Astrocyte (in vitro differentiated cells and primary cell): ENCODE measurements at places on chromosomes 11 and 22.

DNA sequence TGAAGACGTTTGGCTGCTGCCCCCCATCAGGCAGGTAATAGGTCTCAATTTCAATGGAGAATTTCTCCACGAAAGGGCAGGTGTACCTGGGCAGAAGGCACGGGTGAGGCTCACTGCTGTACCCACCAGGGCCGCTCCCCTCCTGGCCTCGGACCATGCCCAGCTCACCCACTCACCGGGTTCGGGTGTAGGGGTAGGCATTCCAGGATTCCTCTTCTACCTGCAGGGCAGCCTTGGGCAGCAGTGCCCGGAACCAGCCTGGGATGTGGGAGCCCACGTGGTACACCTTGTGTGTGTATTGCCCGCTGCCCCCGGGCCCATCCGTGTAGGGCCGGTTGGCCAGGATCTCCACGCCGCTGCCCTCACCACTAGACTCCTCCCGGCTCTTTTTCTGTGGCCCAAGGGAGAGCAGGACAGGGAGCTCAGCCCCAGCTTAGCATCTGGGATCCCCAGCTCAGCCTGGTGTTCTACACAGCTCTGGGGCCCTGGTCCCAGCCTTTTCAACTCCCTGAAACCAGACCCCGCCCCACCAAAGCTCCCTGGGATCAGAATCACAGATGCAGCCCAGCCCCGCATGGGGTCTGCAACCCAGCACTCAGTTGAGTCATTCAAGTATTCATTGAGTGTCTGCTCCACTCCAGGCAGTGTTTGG is 2.7 kb downstream of the PITPNM1 start:
- H3K36me3 ChIP-seq = peaks cover 2% of the 10 kb centered on the region
- H3K4me1 ChIP-seq = peaks cover 32% of the 10 kb centered on the region
- no peak overlapping the region for H3K4me3 ChIP-seq
- no peak for DNase-seq

DNA sequence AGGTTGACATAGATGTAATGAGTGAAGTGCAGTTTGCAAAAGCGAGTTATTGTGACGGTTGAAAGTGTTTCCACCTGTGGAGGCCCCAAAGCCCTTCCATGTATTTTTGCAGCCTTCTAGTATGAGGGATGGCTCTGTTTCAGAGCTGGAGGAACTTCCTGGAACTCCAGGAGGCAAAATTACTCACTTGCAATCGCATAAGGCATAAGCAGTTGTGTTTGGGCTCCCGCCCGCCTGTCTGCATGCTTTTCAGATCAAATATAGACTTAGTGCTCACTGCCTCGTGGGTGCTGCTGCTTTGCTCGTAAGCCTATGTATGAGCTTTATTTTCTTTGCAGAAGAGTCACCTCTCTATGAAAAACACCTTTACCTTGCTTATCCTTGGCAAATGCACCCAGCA is 146.8 kb upstream of the LARGE1 start:
- H3K27me3 ChIP-seq = no peaks in the 10 kb centered on the region
- no peak for DNase-seq
- H3K4me3 ChIP-seq = no peak overlapping the region
- H3K4me1 ChIP-seq = no peaks in the 10 kb centered on the region

GRCh38 chr11:123427405-123427804 is 2.7 kb upstream of the GRAMD1B start:
- no peak overlapping the region for H3K27ac ChIP-seq
- no peak overlapping the region for H3K4me3 ChIP-seq
- H3K27me3 ChIP-seq = peaks cover 26% of the 10 kb centered on the region
- H3K36me3 ChIP-seq = no peaks in the 10 kb centered on the region
- peaks cover 16% of the 10 kb centered on the region for H3K4me1 ChIP-seq

DNA sequence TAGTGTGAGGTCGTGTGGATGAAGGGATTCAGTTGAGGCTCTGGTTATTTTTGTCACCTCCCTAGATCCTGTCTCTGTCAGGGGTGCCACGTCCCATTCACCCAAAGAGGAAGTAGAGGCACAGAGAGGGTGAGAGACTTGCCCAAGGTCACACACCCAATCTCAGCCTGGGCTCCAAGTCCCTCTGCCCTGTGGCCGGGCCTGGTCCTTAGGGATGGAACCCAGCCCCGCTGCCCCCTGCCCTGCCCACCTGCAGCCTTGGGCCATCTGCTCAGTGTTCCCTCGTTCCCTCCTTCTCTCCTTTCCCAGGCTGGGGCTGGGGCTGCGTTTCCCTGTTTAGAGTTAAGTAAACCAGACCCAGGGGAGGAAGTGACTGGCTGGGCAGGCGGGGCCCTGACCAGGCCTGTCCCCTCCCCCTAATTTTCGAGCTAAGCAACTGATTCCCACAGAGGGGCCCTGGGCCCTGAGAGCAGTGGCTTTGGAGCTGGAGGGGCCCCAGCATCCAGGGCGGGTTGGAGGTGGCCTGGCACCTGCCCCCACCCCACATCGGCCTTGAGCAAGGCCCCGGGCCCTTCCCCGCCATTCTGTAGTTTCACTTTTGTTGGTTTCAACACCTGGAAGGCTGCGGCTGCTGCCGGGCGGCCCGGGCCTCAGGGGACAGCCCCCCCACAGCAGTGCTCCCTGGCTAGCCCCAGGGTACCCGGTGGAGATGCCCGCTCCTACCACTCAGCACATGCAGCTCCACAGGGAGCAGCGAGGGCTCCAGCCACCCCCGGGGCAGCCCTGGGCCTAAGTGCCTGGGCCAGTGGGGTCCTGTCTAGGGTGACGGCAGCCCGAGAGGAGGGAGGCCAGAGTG is 1.5 kb downstream of the TCIRG1 start:
- peak; percentile 40 for DNase-seq
- no peaks in the 10 kb centered on the region for H3K36me3 ChIP-seq
- H3K4me1 ChIP-seq = peaks cover 34% of the 10 kb centered on the region
- H3K4me3 ChIP-seq = peak overlapping the region; percentile 44

DNA sequence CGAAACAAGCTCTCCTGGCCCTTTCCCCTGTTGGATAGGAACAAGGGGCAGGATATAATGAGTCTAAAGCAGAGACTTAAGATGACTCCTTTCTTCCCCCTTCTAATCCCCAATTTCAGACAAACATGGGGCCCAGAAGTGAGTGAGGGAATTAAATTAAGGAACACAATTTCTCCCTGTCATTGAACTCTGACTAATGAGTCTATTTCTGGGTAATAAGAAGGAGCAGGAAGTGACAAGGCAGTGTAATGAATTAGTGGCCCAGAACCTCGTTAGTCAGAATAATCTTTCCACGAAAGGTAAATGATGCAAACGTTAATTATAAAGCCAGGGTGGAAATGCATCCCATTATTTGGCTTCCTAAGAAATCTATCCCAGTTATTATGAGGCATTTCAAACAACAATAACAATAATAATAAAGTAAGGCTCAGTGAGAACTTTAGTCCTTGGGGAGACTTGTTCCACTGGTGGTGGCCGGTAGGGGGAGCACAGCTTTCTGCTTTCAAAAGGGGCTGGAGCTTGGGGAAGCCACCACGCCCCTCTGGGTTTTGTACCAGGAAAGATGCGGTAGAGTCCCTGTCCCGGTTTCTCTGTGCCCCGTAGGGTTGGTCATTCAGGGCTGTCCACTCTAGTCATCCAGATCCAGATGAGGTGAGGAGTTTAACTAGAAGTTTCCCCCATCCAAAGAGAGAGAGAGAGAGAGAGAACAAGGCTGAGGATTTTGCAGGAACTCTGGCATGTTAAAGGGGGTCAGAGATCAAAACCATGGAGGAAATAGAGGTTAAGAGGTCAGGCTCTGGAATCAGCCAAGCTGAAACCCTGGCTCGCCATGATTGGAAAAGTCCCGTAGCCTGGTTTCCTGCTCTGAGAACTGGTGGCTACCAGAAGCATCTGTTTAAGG is 298.3 kb downstream of the NTM start:
- DNase-seq = no peak
- H3K36me3 ChIP-seq = no peaks in the 10 kb centered on the region
